ENCODE measurements at places on chromosomes 4 and X.

DNA sequence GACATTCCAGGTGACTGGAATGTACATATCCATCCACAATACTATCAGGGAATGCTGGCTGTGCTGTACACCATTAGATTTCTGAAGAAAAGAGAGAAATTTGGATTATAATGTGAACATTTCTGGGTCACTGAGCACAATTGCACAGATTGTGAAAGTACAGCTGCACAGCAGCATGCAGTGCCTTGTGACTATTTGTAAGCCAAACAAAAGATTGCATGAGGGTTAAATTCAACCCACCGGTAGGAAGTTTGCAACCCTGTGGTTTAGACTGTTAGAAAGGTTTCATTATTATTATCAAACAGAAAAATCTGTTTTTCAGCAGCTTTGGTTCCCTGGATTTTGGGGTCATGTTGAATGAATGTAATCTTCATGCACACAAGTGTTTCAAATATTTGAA, 24.5 kb downstream of the DDIT4L start:
- no peak for DNase-seq

- no peak for DNase-seq
These were observed 50.2 kb downstream of the ANKRD17 start for GRCh38 chr4:73208376-73208775.

- DNase-seq, result no peak
These were observed 1660.3 kb upstream of the PCDH10 start for GRCh38 chr4:131488772-131489171.

DNA sequence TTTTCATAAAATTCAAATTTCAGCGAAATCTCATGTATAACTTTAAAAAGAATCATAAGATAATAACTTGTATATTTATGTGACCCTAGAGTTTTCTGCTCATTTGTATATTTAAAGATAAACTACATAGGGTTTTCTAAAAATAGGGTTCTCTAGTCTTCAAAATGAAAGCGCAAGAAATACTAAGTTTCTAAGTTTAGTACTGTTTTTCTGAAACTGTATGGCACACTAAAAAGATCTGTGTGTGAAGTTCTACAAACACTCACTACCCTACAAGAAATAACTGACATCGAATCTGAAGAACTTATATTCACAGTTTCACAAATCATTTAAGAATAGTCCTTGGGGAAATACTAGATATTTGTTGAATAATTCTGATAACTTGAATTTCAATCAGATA, 38.7 kb upstream of the NDST4 start:
- no peak for DNase-seq

GRCh38 chr4:93199492-93199891, 629.1 kb upstream of the ATOH1 start:
- no peak for DNase-seq

DNA sequence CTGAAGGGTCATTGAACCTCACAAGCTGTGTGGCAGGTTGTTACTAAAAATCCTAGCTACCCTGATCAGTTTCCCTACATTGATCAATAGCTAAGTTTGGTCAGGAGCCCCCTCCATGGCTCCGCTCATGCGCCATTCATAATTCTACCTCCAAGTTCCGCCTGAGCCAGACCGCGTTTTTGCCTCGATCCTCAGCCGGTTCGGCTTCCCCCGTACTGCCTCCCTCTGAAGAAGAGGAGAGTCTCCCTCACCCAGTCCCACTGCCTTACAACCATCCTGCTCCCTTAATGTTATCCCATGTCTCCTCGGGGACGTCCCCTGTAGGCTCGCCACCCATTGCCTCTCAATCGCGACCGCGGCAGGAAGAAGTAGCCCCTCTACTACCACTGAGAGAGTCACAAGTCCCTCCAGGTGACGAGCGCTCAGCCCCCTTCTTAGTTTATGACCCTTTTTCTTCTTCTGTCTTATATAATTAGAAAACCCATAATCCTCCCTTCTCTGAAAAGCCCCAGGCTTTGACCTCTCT, 158.2 kb downstream of the DEFB131A start:
- DNase-seq, result no peak

GRCh38 chr4:24937176-24937916, 24.5 kb upstream of the CCDC149 start:
- no peak for DNase-seq

DNA sequence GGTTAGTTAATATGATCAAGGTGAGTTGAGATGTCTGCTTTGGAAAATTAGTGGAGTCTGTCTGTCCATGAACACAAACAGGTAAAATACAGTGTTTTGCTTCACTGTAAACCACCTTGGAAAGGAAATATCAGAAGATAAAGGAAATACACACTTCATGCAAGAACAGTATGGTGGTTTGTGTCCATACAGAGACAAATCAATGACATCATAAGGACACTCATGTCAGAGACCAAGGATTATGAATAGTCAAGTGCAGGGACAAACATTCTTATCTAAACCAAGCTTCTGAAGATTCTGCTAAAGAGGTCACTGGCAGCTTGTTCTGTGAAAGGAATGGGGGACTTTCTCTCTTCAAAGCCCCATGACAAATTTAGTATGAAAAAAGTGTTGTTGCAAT, 322.9 kb upstream of the F9 start:
- DNase-seq, result no peak

DNA sequence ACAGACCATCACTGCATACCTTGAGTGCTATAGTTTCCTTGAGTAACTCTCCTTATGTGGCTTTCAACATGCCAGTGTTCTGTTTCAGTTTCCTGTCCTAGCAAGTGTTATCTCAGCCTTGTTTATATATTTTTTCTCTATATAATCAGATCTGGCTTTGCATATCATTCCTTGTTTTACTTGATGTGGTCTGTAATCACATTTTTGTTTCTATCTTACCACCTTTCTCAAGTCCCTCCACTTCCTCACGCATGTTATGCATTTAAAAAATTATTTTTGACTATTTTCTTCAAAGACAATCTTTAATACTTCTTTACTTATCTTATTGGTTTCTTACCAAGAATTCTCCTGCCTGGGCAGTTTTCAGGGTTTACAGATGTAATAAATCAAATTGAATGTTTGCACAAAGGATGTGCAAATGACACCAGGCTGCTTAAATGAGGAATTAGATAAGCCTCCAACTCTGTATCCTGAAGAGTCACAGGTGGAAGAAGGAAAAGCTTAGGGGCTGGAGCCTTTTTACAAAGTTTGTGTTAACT, 351.2 kb downstream of the BMPR1B start:
- DNase-seq, result no peak

GRCh38 chr4:4387531-4388310, 819 bp downstream of the NSG1 start:
- no peak for DNase-seq

- no peak for DNase-seq
These were observed 115.6 kb upstream of the NKX1-1 start for GRCh38 chr4:1521821-1522361.

DNA sequence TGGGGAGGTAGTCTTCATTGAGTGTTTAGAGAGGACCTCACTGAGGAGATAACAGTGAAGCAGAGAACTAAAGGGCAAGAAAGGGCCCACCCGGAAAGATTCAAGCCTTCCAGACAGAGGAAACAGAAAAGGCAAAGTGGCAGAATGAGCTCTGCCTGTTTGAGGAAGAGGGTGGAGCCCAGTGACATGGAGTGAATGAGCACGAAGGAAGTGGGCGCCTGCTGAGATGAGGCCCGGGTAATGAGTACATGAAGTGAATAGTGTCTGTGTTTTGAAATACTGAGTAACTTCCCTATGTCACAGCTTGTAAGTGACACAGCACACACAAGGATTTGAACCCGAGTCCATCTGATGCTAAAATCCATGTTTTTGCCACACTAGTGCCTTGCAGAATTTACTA, 32.5 kb upstream of the TLR2 start:
- peak; percentile 24 for DNase-seq

GRCh38 chr4:11622961-11623725, 194.4 kb upstream of the HS3ST1 start:
- DNase-seq, result no peak

GRCh38 chr4:52660643-52661042, 1.5 kb upstream of the USP46 start:
- no peak for DNase-seq

- no peak for DNase-seq
These were observed 320.4 kb downstream of the HNRNPD start for GRCh38 chr4:82053396-82053795.

GRCh38 chr4:110730318-110730717, 107.4 kb upstream of the PITX2 start:
- DNase-seq, result no peak

- no peak for DNase-seq
These were observed 48.5 kb upstream of the CLCN4 start for GRCh38 chrX:10108288-10108687.
